ENCODE measurements at places on chromosomes 6 and 20. TPM values are rescaled to one million over a fixed set of nuclear protein-coding genes. Genes with fewer than 3 reads are reported as not detected.

DNA sequence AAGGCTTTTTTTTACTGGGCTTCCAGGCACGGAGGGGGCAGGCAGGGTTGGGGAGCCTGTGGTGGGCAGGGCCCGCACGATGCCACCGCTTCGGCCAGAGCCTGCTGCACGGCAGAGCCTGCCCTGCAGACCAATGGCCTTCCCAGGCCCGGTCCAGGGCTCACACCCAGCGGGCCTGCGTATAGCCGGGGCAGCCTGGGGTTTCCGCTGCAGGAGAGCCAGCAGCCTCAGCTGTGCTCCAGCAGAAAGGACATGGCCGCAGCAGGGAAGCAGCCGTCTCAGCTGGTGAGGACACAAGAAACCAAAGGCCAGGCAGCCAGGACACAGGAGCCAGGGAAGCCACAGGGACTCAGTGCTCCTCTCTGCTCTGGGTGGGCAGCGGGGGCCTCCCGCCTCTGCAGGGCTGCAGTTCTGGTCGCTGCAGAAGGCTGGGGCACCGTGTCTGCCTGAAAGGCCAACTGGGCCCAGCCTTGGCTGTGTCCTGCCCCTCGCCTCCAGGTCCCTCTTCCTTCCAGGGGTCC lies 90.6 kb downstream of the TTLL2 start:
- peaks cover 3% of the 10 kb centered on the region for H3K27me3 ChIP-seq
- DNase-seq, result no peak
- no peaks in the 10 kb centered on the region for H3K36me3 ChIP-seq
- H3K27ac ChIP-seq, result no peak overlapping the region

PRR18 gene
- total RNA-seq, result not detected

- no peak for DNase-seq
- no peak overlapping the region for H3K27ac ChIP-seq
- H3K4me1 ChIP-seq, result no peaks in the 10 kb centered on the region
- H3K36me3 ChIP-seq, result no peaks in the 10 kb centered on the region
These were observed 408.5 kb upstream of the RGS17 start for GRCh38 chr6:153539602-153540001.

OPN5 gene
- not detected for total RNA-seq

DNA sequence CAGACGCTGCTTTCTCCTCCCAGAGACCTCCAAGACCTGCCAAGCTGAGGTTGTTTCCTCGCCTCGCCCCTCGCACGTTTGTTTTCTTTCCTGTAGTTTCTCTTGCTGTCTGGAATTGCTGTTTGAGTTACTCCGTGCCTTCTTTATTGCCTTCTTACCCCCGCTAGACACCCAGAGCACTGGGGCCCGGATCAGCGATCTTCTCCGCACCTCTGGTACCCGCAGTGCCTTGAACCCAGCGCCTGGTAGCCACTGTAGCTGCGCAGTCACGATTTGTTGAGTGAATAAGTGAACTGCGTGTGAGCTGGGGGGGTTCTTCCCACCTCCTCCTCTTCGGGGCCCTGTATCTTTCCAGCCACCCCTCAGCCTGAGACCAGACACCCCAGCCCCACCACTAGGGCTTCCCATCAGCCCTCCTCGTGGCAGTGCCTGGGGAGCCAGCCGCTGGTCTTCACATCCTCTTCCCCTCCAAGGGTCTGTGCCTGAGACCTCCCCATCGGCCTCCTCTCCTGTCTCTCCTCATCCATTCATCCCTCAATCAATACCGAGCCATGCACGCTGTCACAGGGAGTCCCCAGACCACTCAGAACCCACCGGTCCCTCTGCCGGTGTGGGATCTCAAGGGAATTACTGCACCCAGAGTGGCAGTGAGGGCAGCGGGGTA lies 849 bp upstream of the BMP7 start:
- H3K4me3 ChIP-seq, result peak overlapping the region; percentile 74
- no peaks in the 10 kb centered on the region for H3K4me1 ChIP-seq
- H3K36me3 ChIP-seq, result no peaks in the 10 kb centered on the region
- no peak overlapping the region for H3K27ac ChIP-seq
- DNase-seq, result no peak
- no peaks in the 10 kb centered on the region for H3K27me3 ChIP-seq

DPPA5 gene
- not detected for total RNA-seq

DNA sequence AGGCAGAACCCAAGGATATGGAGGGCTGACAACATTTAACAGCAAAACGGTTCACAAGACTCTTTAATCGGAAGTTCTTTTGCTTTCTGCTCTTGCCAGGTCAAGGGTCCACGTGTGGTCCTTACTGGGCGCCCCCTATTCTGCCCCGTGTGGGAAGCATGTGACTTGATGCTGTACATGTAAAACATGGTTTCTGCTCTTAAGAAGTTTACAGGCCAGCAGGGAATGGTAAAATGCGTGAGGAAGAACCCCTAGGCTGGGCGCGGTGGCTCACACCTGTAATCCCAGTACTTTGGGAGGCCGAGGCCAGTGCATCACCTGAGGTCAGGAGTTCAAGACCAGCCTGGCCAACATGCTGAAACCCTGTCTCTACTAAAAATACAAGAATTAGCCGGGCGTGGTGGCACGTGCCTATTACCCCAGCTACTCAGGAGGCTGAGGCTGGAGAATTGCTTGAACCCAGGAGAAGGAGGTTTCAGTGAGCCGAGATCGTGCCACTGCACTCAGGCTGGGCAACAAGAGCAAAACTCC lies 19.3 kb downstream of the ZNF217 start:
- no peaks in the 10 kb centered on the region for H3K4me1 ChIP-seq
- H3K36me3 ChIP-seq, result no peaks in the 10 kb centered on the region
- no peaks in the 10 kb centered on the region for H3K27me3 ChIP-seq
- DNase-seq, result no peak
- H3K27ac ChIP-seq, result no peak overlapping the region

- no peaks in the 10 kb centered on the region for H3K27me3 ChIP-seq
- peak overlapping the region; percentile 48 for H3K27ac ChIP-seq
- H3K4me3 ChIP-seq, result no peak overlapping the region
- H3K4me1 ChIP-seq, result no peaks in the 10 kb centered on the region
These were observed 109.1 kb downstream of the SASH1 start for GRCh38 chr6:148451690-148452089.

- H3K27me3 ChIP-seq, result no peaks in the 10 kb centered on the region
- H3K36me3 ChIP-seq, result no peaks in the 10 kb centered on the region
- no peak overlapping the region for H3K27ac ChIP-seq
- no peak for DNase-seq
These were observed 6.7 kb downstream of the CYP24A1 start for GRCh38 chr20:54166987-54167662.

Data from breast epithelium (tissue), 4 donors.